A549 treated with ZK216348 at 1 μM for 4 hours (cell line): ENCODE measurements at places on chromosomes 6 and 20. TPM values are rescaled to one million over a fixed set of nuclear protein-coding genes. Genes with fewer than 3 reads are reported as not detected.

The RIMS4 gene
- 0.90 to 2.0 TPM (median 1.5 TPM) in 5 replicates for total RNA-seq

The OLIG3 gene
- not detected in 5 replicates for total RNA-seq

The POU3F2 gene
- 0.06 TPM in 1 of 5 replicates, not detected in the others for total RNA-seq

The EYS gene
- total RNA-seq, result 0.26 TPM in 1 of 5 replicates, not detected in the others

The TXLNB gene
- total RNA-seq, result not detected in 5 replicates

The PXMP4 gene
- 2.8 to 7.4 TPM (median 5.8 TPM) in 5 replicates for total RNA-seq

The C20orf202 gene
- total RNA-seq, result not detected in 5 replicates

The FNDC11 gene
- total RNA-seq, result 0.09 to 0.42 TPM (median 0.22 TPM) in 4 of 5 replicates, not detected in the other

The DEFB116 gene
- not detected in 5 replicates for total RNA-seq

The RAMACL gene
- 0.17 to 0.20 TPM in 2 of 5 replicates, not detected in the others for total RNA-seq

The TREM2 gene
- not detected in 5 replicates for total RNA-seq

The CPXM1 gene
- not detected in 5 replicates for total RNA-seq

The RPN2 gene
- total RNA-seq, result 258 to 274 TPM (median 261 TPM) in 5 replicates

The UNC5CL gene
- 0.25 to 0.57 TPM (median 0.48 TPM) in 5 replicates for total RNA-seq

The C6orf89 gene
- total RNA-seq, result 13.1 to 18.6 TPM (median 17.6 TPM) in 5 replicates

The SLC39A7 gene
- 99.1 to 115 TPM (median 112 TPM) in 5 replicates for total RNA-seq

The ROS1 gene
- 0.13 to 0.28 TPM (median 0.19 TPM) in 5 replicates for total RNA-seq

The BIRC7 gene
- total RNA-seq, result 0.99 to 3.7 TPM (median 2.6 TPM) in 5 replicates

The INSM1 gene
- not detected in 5 replicates for total RNA-seq

The PRDM13 gene
- total RNA-seq, result 0.45 to 1.2 TPM (median 0.99 TPM) in 5 replicates

The COL9A3 gene
- total RNA-seq, result 0.21 to 0.81 TPM (median 0.49 TPM) in 5 replicates

The PI16 gene
- not detected in 5 replicates for total RNA-seq

The TAGAP gene
- not detected in 5 replicates for total RNA-seq

The POLR3F gene
- total RNA-seq, result 13.8 to 29.0 TPM (median 14.7 TPM) in 5 replicates
